ENCODE measurements at places on chromosomes 4 and X.

- no peak for DNase-seq
Measured at GRCh38 chr4:85806334-85806733, 331.4 kb downstream of the ARHGAP24 start.

DNA sequence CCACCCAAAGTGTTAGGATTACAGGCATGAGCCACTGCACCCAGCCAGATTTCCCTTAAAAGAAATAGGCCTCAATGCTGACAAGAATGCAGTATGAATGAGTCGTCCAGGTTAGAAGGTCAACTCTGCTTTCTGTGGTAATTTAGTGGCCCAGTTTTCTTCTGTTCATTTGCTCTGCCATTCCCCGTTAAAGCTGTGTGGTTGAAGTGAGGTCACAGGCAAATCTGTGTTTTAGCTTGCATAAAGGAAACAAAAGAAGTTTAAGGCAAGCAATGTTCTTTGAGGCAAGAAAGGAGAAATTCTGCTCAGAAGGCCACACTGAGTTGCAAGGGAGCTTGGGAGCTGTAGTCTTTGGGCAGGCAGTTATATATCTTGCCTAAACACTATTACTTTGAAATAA is 176.8 kb downstream of the LARP7 start:
- DNase-seq, result peak; percentile 45

DNA sequence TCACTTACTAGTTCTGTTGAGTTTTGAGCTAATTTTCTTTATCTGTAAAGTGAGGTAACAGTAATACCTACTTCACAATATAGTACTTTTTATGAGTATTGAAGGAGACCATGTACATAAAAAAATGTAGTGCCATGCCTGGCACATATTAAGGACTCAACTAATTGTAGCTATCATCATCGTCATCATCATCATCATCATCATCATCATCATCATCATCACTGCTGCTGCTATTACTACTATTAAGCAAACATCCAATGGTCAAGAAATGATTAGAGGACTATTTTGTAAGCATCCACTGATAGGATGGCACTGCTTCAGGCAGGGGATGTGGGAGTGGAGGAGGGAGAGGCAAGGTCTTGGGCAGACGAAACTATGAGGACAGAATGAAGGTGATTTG is 47.4 kb upstream of the GPR101 start:
- DNase-seq, result no peak

DNA sequence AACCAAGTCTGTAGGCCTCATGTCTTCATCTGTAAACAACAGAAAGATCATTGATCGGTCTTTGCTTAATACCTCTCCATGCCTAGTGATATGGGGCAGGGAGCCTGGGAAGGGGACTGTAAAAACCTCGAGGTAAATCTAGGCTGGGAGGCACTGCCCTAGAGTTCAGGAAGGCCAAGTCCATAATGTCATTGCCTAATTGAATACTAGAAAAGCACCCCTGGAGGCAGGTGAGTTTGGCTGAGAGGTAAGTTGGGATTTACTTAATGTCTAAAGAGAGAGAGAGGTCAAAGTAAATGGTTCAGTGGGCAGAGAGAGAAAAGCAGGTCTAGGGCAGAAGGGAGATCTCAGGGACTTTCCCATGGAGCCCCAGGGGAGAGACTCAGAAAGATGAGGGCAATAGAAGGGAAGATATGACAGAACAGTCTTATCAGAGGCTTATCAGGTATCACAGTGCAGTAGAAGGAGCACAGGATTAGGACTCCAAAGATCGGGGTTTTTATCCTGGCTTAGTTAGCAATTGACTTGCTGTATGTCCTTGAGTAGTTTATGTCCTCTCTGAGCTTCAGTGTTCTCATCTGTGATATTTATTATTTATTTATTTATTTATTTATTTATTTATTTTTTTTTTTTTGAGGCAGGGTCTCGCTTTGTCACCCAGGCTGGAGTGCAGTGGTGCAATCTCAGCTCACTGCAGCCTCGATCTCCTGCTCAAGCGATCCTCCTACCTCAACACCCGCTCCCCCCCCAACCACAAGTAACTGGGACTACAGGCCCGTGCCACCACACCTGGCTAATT is 85.2 kb downstream of the SLC16A2 start:
- DNase-seq, result no peak

DNA sequence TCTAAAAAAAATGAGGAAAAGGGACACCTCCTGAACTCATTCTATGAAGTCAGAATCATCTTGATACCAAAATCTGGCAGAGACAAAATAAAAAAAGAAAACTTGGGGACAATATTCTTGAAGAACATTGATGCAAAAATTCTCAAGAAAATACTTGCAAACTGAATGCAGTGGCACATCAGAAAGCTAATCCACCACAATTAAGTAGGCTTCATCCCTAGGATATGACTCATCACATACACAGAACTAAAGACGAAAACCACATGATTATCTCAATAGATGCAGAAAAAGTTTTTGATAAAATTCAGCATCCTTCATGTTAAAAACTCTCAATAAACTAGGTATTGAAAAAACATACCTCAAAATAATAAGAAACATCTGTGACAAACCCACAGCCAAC is 98.3 kb downstream of the FAM47B start:
- no peak for DNase-seq

GRCh38 chr4:94690851-94691254 is 66.9 kb upstream of the BMPR1B start:
- no peak for DNase-seq

DNA sequence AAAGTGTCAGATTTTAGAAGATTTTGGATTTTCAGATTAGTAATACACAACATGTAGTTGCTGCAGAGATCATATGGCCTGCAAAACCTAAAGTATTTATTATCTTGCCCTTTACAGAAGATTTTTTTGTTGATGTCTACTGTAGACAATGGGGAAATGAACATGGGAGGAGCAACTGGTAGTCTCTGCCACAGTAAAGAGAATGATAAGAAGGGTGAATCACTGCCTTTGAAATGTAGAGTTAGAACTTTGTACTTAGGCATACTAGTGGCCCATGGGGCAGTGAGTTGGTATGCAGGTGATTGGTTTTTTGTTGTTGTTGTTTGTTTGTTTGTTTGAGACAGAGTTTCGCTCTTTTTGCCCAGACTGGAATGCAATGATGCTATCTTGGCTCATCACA is 50.1 kb downstream of the GAB1 start:
- no peak for DNase-seq

GRCh38 chr4:76772498-76773106 is 125.3 kb downstream of the SOWAHB start:
- DNase-seq, result no peak

DNA sequence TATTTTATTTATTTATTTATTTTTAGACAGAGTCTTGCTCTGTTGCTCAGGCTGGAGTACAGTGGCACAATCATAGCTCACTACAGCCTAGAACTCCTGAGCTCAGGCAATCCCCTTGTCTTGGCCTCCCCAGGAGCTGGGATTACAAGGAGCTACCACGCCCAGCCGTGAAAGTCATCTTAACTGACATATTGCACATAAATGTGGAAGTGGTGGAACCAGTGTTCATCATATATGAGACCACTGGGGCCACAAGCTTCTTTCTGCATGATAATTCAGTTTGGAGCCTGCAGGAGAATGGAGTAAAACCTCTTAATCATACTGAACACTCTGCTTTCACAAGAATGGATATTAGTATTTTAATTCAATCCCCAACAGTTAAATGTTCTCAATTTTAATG is 12.5 kb upstream of the CTSO start:
- no peak for DNase-seq

GRCh38 chr4:183402771-183403170 is 41.7 kb upstream of the CDKN2AIP start:
- DNase-seq, result no peak

DNA sequence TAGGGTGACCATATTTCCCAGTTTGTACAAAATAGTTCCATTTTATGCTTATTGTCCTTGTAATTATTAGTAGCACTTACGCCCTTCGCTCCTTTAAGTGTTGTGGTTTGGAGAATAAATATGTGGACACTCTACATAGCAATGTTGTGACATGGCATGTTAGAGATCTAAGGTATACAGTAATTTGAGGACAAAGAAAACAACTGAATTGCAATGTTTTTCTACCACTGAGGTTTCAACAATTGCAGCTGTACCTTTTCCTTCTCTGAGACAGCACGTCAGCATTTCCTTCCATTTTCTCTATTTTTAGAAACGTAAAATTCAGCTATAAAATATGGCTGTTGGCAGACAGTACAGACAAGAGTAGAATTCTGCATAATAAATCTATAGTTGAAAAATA is 323.1 kb downstream of the MAPK10 start:
- no peak for DNase-seq

DNA sequence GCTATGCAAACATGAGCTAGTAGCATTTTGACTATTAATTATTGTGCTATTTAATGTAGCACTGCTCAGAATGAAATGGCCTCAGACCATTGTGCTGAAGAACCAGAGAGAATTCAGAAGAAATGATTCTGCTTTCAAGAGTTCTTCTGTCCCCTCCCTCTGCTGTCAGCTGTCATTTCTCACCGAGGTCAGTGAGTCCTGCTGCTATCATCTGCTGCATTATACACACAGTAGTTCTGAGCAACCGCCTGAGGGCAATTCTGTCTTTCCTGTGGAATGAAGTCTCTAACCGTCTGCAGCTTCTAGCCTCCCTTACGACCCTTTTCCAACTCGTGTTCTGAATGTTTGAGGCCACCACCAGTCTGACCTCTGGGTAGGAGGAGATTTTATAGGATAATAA is 249.4 kb downstream of the HNRNPD start:
- DNase-seq, result no peak

DNA sequence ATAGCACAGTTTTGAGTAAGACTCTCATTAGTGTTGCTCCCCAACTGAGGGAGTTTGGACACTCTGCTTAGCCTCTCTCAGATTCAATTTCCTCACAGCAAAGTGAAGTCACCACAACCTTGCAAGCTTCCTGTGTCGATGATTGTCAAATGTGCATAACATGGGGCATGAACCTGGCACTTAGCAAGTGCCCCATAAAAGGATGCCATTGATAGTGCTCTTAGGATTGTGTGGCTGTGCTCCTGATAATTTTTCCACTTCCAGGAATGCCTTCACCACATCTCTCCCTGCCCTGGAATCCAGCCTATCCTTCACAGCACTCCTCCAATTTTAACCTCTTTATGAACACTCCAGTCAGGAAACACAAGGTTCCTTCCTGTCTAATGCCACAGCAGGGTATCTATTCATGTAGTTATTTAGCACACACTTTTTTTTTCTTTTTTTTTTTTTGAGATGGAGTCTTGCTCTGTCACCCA is 309.4 kb downstream of the PPP3CA start:
- no peak for DNase-seq

DNA sequence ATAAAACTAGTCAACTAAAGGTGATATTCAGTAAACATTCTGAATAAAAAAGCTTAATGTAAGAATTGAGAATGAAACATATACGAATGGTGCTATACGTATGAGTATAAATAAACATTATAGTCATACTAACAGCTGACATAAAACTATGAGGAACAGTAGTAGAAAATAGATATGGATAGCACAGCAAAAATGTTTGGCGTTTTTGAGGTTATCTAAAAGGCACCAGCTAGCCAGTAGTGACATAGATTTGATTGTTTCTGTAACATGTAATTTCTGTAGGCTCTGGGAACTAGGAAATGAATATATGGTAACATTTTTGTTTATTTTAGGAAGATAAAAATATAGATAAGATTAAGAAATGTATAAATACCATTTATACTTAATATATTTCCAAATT is 69.3 kb downstream of the SNX25 start:
- DNase-seq, result no peak

GRCh38 chr4:163544407-163545038 is 50.0 kb downstream of the TMA16 start:
- no peak for DNase-seq

DNA sequence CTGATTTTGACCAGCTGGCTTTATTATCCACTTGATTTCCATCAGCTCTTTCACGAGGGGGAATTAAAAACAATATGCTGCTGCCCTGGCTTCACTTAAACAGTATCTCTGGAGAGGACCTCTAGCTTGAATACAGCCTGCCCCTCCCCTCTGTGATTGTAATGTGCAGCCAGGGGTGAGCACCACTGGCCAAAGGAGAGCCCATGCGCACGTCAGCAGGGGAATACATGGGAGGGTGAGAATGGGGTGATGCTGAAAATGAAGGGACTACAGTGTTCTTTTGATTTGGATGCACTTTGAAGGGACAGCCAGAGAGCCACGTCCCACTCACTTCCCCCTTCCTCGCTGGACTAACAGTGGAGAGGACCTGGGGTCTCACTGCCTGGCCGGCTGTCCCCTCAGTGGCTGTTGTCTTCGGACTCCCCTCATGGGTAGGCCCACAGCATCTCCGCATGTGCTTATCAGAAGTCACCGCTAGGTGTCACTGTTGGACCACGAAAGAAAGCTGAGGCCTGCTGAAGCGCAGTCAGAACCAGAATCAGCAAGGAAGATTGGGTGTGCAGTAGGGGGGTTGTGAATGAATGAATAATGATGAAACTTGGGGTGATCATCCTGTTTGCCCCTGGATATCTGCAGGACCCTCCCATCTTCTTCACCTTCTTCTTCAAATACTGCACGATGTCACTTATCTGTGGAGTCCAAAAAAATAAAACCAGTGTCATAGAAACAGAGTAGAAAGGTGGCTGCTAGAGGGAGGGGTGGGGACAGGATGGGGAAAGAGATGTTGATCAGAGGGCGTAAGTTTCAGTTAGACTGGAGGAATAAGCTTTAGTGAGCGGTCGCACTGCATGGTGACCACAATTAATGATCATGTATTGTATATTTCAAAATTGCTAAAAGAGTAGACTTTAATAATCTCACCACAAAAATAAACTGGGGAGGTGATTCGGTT is 32.8 kb downstream of the CLCN4 start:
- no peak for DNase-seq

DNA sequence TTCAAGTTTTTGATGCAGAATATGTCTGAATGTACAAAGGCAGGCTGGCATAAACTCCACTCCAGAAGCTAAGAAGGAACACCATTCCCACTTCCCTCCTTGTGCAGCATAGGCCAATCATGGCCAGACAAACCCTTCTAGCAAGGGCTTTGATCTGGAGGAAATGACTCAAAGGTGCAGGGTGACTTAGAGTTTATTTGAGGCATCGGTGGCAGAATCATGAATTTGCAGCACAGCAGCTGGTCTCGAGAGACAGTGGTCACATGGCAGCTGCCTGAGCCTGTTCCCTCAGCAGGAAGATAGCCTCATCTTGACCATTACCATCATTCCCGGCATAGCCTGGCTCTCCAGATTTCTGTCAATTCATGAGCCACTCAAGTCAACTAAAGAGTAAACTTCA is 154.5 kb downstream of the ATP10D start:
- no peak for DNase-seq

GRCh38 chr4:168619266-168619631 is 122.4 kb downstream of the PALLD start:
- DNase-seq, result no peak

GRCh38 chr4:177293208-177294033 is 16.3 kb upstream of the NEIL3 start:
- no peak for DNase-seq

GRCh38 chrX:153864101-153864500 is 21.9 kb downstream of the L1CAM start:
- DNase-seq, result no peak

- DNase-seq, result no peak
Measured at GRCh38 chr4:84126061-84126787, 372.9 kb downstream of the NKX6-1 start.

Data from HFF-Myc (cell line).